ENCODE measurements at places on chromosomes 1 and 21. TPM values are rescaled to one million over a fixed set of nuclear protein-coding genes. Genes with fewer than 3 reads are reported as not detected.

GRCh38 chr1:36838888-36839287, 195.4 kb downstream of the GRIK3 start:
- no peak for DNase-seq

DNA sequence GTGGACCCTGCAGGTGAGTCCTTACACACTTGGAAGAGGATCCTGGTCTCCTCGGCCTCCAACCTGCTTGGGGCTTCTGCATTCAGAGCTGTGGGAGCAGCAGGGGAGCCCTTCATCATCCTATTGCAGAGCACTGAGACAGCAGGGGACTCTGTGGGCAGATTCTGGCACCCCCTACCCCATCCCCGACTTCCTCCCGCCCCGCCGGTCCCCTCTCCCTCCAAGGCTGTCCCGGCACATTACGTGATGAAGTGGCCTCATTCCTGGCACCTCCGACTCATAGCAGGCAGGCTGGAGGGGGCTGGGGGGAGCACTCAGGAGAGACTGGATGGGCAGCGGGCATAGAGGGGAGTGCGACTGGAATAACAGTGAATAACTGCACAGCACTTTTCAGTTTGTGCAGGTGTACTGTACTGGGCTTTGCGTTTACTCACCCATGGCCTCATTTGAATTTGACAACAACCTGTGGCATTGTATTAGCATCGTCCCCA, 394.1 kb downstream of the MATN1 start:
- no peak for DNase-seq

DNA sequence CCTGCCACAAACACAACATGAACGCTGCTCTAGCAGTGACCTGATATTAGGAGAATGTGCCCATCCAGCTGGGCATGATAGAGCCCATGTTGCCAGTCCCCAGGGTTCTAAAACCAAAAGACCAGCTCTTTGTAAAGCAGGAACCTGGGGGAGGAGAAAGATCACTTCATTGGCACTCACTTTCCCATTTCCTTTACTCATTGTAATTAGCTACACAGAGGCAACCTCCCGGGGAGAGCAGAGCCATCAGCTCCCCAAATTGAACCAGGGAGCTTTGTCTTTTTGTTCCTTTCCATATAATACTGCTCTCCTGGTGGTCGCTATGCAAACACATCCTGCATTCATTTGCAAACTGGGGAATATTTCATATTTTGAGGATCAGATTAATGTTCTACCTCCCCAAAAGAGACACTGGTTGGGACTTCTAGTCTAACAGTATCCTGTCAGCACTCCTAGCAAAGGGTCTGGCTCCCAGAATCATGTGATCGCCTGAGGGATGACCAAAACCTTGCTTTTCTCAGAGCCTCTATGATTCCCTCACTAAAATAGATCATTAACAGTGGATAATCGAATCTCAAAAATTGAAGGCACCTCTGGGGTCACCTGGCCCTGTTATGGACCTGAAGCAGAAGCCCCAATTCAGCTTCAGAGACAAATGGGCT, 76.7 kb upstream of the CD1D start:
- no peak for DNase-seq

DNA sequence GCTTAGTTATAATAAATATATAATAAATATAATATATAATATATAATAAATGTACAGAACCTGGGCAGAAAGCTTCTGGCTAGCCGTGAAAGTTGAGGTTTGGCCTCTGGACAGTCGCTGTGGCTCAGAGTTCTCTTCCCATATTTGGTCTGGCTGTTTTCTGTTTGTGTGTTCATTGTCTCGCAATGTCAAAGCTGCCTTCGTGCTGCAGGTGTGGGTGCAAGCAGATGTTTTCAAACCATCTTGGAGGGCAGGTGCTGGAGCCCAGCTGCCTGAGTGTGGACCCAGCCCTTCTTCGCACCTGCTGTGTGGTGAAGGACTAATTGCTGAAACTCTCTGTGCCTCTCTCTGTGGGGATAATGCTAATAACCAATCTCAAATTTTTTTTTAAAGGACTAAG, 3.6 kb upstream of the CSTB start:
- no peak for DNase-seq

- DNase-seq: no peak
Measured at GRCh38 chr1:78009276-78009675, 4.5 kb downstream of the DNAJB4 start.

GRCh38 chr1:180210008-180210620, 19.9 kb upstream of the LHX4 start:
- DNase-seq: no peak

- DNase-seq: no peak
Measured at GRCh38 chr1:228378090-228378872, 28.4 kb downstream of the TRIM11 start.

GRCh38 chr1:58929671-58930325, 146.0 kb upstream of the JUN start:
- no peak for DNase-seq

DNA sequence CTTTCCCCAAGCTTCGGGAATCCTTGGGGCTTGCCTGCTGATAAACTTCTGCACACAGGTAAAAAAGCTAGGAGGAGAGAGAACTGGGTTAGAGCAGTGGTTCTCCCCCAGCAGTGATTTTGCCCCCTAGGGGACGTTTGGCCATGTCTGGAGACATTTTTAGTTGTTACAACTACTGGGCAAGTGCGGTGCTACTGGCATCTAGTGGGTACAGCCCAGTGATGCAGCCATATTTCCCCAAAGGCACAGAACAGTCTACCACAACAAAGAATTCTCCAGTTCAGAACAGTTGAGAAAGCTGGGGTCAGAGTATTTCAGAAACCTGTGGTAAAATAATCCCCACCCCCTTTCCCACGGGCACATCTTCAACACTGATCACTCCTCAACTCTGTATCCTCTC, 41.3 kb downstream of the LRRC71 start:
- DNase-seq: no peak

DNA sequence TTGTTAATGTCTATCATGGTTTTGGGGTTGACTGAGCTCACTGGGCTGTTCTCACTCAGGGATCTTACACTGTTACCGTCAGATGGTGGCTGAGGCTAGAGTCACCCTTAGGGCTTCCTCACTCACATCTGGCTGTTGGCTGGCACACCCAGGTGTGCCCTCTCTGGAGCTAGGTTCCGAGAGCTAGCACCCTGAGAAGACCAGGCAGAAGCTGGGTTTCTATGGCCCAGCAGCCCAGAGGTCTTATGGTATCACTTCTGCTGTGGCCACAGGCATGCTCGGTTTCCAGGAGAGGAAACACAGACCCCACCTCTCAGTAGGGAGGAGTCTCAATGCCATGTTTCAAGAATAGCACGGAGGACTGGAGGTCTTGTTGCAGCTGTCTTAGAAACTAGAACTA, 20.7 kb upstream of the KIF1B start:
- no peak for DNase-seq

DNA sequence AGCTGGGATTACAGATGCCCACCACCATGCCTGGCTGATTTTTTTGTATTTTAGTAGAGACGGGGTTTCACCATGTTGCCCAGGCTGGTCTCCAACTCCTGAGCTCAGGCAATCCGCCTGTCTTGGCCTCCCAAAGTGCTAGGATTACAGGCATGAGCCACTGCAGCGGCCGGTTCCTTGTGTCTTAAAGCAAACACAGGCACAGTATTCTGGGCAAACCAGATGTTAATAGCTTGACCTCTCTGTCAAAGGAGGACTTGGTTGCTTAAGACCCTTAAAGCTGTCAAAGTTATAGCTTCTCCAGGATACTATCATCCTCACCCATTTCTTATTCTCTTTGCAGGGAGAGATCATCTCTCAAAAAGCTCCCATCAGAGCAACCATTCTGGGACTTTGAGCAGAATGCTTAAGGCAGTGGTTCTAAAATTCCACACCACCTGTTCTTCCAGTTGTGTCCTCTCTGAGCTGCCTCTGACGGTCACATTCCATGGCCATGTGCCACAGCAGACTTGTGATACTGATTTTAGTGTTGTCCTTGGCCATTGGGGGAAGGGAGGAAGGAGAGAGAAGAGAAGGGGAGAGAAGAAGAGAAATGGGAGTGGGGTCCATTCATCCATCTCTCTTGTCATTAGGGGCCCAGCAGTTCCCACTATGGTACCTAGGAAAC, 81.8 kb downstream of the PBX1 start:
- no peak for DNase-seq

GRCh38 chr1:41467673-41468072, 16.8 kb downstream of the EDN2 start:
- no peak for DNase-seq

DNA sequence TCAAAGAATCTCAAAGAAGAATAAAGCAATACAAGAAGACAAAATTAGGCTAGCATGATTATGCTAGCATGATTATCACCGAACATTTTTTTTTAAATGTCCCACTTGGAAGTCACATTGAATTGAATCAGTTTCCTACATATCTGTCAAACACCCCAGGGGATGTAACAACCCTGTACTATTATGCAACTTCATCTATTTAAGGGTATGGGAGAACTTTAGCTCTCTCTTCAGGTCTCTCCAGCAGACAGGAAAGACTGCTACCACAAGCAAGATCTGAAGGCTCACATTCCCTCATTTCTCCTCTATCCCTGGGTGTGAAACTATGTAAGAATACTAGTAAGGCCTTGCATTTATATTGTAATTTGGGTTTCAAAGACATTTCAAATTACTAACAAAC, 52.8 kb downstream of the EDEM3 start:
- DNase-seq: no peak

- no peak for DNase-seq
Measured at GRCh38 chr1:94694226-94694915, 125.8 kb upstream of the SLC44A3 start.

DNA sequence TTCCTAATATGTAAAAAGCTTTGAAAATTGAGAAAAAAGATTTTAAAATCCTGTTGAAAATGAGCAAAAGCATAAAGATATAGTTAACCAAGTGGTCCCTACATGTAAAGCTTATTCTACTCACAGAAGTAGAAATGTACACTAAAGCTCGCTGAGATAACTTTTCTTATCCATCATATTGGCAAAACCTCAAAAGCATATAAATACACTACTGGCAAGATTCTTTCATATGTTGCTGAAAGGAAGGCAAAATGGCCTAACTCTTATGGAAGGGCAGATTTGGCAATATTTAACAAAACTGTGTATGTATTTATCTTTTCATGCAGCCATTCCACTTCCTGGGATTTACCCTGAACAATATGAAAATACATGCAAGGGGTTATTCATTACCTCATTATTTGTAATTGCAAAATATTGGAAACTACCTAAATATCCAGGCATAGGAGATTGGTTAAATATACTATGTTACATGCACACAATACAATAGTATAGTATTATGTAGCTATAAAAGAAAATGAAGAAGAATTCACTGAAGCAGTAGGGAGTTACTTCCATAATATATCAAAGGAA, 43.2 kb upstream of the LYPLAL1 start:
- DNase-seq: no peak

GRCh38 chr1:38820860-38821259, 38.7 kb downstream of the RRAGC start:
- DNase-seq: no peak

GRCh38 chr1:222275001-222275728, 272.7 kb downstream of the HHIPL2 start:
- DNase-seq: no peak

- DNase-seq: no peak
Measured at GRCh38 chr1:1799716-1800115, 21.4 kb upstream of the NADK start.

DNA sequence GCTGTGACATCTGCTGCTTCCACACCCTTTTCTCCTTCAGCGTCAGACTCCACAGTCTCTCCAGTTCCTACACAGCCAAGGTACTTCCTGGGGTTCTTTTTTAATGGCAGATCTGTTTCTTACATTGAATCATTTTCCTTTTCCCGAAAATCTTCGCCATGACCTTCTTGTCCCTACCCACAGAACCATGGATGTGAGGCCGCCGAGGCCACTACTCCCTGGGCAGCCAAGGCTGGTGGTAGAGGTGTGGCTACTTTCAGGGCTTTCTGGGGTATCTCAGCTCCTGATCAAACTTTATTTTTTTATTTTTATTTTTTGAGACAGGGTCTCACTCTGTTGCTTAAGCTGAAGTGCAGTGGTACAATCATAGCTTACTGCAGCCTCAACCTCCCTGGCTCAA, 9.5 kb upstream of the LIN9 start:
- no peak for DNase-seq

DNA sequence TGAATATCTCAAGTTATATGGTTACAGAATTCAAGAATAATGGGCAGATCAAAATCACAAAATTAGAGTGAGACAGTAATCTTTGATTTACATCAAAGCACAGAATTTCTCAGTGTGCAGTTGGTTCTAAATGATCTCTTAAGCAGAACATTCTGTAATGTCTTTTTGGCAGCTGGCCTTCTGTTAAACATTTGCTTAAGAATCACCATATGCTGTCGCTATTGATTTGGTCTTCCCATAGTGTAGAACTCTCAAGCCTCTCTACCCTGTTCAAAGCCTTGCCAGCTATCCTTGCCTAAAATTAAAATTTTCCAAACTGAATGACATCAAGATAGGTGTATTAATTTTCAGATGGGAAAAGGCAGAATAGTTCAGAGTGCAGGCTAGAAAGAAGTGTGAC, 38.9 kb upstream of the ERO1B start:
- DNase-seq: no peak

DNA sequence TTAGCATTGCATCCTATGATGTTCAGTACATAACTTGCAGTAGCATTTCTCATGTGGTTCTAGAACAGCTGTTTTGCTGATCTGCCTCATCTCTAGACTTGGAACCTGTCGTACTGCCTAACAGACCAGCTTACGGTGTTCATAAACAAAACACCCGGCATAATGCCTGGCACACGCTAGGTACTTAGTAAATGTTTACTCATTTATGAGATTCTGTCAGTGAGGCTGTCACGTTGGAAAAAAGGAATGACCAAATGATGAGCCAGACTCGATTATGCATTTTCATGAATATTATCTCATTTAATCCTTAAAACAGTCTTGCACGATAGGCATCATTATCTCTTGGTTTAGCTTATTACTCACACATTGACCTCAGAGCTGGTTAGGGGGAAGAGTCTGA, 46.4 kb downstream of the CACHD1 start:
- no peak for DNase-seq

GRCh38 chr1:1337793-1338147, 6.7 kb downstream of the TAS1R3 start:
- no peak for DNase-seq

GRCh38 chr1:111887875-111888274, 101.6 kb downstream of the KCND3 start:
- no peak for DNase-seq

The NLRP3 gene
- 1.7 TPM for total RNA-seq

The SERTAD4 gene
- total RNA-seq: 7.8 TPM

The FCGR1A gene
- total RNA-seq: not detected

The OLFM3 gene
- total RNA-seq: not detected

The CYYR1 gene
- 11.6 TPM for total RNA-seq

The ST6GALNAC5 gene
- 5.7 TPM for total RNA-seq

The LYST gene
- total RNA-seq: 36.6 TPM

The SPRR2E gene
- 591 TPM for total RNA-seq

The ADAM15 gene
- 180 TPM for total RNA-seq

The CLCA1 gene
- total RNA-seq: not detected

Measured in esophagus squamous epithelium (tissue), 5 donors.